WTC11 (cell line): ENCODE measurements at places on chromosomes 5 and 9. TPM values are rescaled to one million over a fixed set of nuclear protein-coding genes. Genes with fewer than 3 reads are reported as not detected.

DNA sequence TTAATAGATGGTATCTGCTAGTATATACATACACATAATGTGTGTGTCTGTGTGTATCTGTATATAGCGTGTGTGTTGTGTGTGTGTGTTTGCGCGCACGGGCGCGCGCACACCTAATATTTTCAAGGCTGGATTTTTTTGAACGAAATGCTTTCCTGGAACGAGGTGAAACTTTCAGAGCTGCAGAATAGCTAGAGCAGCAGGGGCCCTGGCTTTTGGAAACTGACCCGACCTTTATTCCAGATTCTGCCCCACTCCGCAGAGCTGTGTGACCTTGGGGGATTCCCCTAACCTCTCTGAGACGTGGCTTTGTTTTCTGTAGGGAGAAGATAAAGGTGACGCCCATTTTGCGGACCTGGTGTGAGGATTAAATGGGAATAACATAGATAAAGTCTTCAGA, 757 bp downstream of the FXN start:
- peak overlapping the region; percentile 94 for H3K4me3 ChIP-seq
- no peak for DNase-seq
- H3K36me3 ChIP-seq = peaks cover 10% of the 10 kb centered on the region

ADRA1B gene
- total RNA-seq = 0.11 to 0.16 TPM in 2 of 3 replicates, not detected in the other

DNA sequence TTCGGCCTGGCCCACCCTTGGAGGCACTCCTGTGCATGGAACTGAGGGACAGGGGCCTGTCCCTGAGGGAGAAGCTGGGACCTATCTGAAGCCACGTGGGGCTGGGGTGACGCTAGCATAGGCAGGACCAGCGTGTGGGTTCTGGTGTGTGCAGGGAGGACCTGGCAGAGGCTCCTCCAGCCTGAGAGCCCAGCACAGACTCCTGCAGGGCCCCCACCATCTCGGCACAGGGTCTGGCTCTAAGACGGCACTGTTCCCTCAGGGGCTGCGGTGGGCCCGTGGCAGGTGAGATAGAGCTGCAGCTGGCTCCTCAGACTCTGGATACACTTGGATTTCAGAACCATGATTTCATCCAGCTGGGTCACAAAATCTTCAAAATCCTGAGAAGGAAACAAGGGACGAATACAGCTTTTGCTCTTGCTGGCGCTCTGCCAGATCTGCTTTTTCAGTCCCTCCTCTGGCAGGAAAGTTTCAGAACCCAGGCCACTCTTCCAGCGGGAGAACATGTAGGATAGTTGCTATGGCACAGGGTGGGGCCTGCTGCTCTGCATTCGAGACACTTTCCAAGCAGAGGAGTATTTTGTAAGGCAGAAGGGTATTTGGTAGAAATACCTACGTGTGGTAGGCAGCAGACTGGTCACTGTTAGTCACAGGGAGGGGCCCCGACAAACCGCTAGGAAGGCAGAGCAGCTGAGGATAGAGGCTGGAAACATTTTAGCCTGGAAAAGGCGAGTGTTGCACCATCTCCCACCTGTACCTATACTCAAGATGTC, 74.7 kb downstream of the KIF24 start:
- H3K36me3 ChIP-seq = peaks cover 8% of the 10 kb centered on the region; the same call in 1 of the 2 replicates
- no peaks in the 10 kb centered on the region for H3K27me3 ChIP-seq
- no peak overlapping the region for H3K4me3 ChIP-seq
- H3K4me1 ChIP-seq = no peaks in the 10 kb centered on the region

CDKN2B gene
- 0.13 to 0.73 TPM (median 0.46 TPM) in 3 replicates for total RNA-seq

C5orf52 gene
- not detected in 3 replicates for total RNA-seq

CMBL gene
- total RNA-seq = 26.7 to 34.0 TPM (median 27.7 TPM) in 3 replicates

PARP8 gene
- 23.2 to 28.5 TPM (median 28.2 TPM) in 3 replicates for total RNA-seq

DNA sequence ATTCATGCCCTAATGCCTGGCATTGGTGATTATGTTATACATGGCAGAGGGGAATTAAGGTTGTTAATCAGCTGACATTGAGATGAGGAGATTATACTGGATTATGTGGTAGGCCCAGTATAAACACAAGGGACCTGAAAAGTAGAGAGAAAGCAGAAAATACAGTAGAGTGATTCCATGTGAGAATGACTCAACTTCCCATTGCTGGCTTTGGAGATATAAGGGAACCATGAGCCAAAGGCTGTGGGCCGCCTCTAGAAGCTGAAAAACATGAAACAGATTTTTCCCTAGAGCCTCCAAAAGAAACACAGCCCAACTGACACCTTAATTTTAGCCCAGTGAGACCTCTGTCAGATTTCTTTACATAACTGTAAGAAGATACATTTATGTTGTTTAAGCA, 65.0 kb upstream of the CTXN3 start:
- H3K27ac ChIP-seq = no peak overlapping the region
- DNase-seq = no peak
- no peaks in the 10 kb centered on the region for H3K36me3 ChIP-seq
- no peaks in the 10 kb centered on the region for H3K27me3 ChIP-seq
- peaks cover 18% of the 10 kb centered on the region for H3K4me1 ChIP-seq

DNA sequence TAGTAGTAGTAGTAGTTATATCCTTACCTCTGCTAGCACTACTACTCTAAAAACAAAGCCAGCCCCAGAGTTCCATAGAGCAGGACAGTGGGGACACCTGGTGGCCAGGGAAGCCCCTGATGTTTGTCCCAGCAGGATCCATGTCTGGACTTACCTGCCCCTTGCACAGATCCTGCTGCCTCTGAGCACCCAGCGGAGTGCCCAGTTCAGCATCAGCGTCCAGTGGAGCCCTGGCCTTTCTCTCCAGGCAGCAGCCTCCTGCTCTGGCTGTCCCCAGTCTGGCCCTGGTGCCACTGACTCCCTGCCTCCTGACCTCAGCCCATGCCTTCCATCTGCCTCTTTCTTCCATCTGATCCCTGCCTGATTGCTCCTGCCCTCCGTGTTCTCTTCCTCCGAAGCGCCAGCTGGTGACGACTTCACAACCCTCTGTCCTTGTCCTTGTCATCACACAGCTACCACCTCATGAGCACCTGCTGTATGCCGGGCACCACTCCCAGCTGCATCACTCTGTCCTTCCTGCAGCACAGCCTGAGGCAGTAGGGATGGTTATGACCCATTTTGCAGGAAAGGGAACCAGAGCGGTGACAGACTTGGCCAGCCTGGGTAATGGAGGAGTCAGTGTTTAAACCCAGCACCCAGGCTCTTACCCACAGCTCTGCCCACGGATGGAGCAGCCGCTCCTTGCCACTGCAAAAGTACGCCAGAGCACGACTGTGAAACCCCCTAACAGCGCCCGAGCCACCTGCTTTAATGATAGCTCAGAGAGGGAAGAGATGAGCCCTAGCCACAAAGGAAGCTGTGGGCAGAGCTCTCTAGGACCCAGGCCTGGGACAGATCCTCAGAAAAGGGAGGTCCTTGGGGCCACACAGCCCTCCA, 11.5 kb downstream of the SARDH start:
- no peaks in the 10 kb centered on the region for H3K4me1 ChIP-seq
- no peak overlapping the region for H3K4me3 ChIP-seq
- H3K27ac ChIP-seq = peak overlapping the region; percentile 20; the same call in 1 of the 2 replicates
- DNase-seq = peak; percentile 71
- no peaks in the 10 kb centered on the region; the same call in 1 of the 2 replicates for H3K27me3 ChIP-seq

DNA sequence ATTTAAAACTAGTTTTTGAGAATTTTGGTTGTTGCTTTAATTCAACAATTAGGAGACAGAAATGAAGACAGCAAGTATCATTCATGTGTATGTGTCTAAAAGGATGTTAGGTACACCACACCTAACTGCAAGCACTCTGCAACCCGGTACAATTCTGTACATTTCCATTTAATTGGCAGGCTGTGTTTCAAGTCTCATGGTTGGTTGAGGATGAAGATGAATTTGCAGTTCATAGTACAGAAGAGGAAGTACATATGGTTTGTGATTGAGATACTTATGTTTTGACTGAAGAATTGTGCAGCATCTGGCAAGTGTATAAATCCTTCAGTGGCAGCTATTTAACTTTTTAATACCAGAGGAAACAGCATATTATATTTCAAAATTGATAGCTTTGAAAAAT, 628.7 kb upstream of the ZNF608 start:
- H3K36me3 ChIP-seq = no peaks in the 10 kb centered on the region
- H3K4me1 ChIP-seq = peaks cover 64% of the 10 kb centered on the region
- no peak for DNase-seq
- H3K27me3 ChIP-seq = no peaks in the 10 kb centered on the region
- H3K4me3 ChIP-seq = no peak overlapping the region

DNA sequence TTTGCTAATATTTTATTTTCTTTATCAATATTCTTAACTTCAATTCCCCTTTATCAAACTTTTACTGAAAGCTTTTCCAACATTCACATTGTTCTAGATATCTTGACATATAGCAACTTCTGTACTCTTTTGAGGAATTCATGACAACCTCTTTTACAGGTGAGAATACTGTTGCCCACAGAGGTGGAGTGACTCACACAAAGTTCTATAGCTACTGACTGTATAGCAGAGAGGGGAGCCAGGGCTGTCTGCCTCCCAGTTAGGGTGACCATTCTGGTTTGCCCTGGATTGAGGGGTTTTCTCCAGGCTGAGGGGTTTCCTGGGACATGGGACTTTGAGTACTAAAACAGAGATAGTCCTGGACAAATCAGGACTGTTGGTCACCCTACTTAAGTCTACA, 16.2 kb downstream of the SEC61B start:
- H3K36me3 ChIP-seq = peaks cover 4% of the 10 kb centered on the region
- H3K4me1 ChIP-seq = no peaks in the 10 kb centered on the region
- H3K27ac ChIP-seq = no peak overlapping the region
- no peaks in the 10 kb centered on the region for H3K27me3 ChIP-seq
- DNase-seq = no peak

GRCh38 chr9:77712533-77713130, 64.5 kb upstream of the GNA14 start:
- peaks cover 57% of the 10 kb centered on the region for H3K4me1 ChIP-seq
- peaks cover 33% of the 10 kb centered on the region for H3K36me3 ChIP-seq
- no peaks in the 10 kb centered on the region for H3K27me3 ChIP-seq
- DNase-seq = no peak
- no peak overlapping the region for H3K27ac ChIP-seq

DNA sequence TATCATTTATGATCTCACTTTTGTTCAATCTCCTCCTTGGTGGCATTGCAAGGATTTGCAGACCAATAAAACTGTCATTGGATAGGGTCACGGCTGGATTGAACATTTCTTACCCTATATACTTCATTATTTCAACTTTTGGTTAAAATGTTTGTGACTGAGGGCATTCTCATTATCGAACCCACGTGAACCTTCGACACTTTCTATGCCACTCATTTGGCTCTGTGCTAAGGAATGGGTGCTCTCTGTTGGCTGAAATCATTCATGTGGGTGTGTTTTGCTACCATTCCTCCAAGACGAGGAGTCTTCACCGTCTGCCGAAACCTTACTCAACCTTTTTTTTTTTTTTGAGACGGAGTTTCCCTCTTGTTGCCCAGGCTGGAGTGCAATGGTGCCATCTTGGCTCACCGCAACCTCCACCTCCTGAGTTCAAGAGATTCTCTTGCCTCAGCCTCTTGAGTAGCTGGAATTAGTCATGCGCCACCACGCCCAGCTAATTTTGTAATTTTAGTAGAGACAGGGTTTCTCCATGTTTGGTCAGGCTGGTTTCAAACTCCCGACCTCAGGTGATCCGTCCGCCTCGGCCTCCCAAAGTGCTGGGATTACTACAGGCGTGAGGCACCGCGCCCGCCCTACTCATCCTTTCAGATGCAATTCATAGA, 62.5 kb downstream of the CSNK1A1 start:
- no peaks in the 10 kb centered on the region for H3K27me3 ChIP-seq
- peaks cover 14% of the 10 kb centered on the region for H3K4me1 ChIP-seq
- H3K27ac ChIP-seq = no peak overlapping the region
- H3K36me3 ChIP-seq = no peaks in the 10 kb centered on the region

DND1 gene
- total RNA-seq = 2.1 to 3.3 TPM (median 2.9 TPM) in 3 replicates

ZNG1F gene
- 5.6 to 6.0 TPM (median 5.9 TPM) in 3 replicates for total RNA-seq

DNA sequence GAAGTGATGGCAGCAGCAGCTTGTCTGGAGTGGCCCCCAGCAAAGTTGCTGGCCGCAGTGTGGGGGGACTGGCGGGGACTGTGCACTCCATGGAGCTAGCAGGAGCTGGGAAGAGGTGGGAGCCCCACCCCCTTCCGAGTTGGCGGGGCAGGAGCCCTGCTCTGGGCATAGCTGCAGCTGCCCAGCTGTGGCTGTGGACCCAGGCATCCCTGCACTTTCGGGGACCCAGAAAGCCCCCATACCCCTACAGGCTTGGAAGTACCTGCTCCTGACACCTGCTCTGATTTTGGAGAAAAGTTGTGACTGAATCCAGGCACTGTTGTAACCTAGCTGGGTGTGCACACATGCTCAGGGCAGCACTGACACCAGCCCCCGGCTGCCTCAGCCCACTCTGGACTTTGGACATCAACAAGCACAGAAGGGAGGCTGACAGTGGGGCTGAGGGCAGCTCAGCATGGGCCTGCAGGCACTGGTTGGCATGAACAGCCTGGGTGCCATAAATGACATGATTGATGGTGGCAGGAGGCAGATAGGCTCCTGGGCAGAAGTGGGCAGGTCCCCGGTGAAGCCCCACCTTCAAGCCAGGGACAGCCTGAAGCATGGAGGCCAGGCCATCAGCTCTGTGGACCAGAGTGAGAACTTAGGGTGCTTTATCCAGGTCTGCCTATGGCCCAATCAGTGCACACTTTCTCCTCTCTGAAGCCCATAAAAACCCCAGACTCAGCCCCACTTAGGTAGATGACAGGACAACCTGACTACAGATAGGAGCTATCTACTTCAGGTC, 12.6 kb downstream of the LMBRD2 start:
- no peaks in the 10 kb centered on the region for H3K27me3 ChIP-seq
- no peak overlapping the region for H3K4me3 ChIP-seq
- no peak overlapping the region; the same call in 1 of the 2 replicates for H3K27ac ChIP-seq
- H3K36me3 ChIP-seq = peaks cover 3% of the 10 kb centered on the region; the same call in 1 of the 2 replicates

YIPF5 gene
- total RNA-seq = 33.8 to 39.2 TPM (median 37.7 TPM) in 3 replicates

- H3K27ac ChIP-seq = no peak overlapping the region; the same call in 1 of the 2 replicates
- H3K36me3 ChIP-seq = peaks cover 9% of the 10 kb centered on the region
- H3K27me3 ChIP-seq = no peaks in the 10 kb centered on the region
- no peak for DNase-seq
- no peak overlapping the region for H3K4me3 ChIP-seq
Measured at GRCh38 chr5:131640043-131640856, 5.2 kb upstream of the RAPGEF6 start.
